Dermis microvascular lymphatic vessel endothelial cell (primary cell): ENCODE measurements at places on chromosomes 2 and 18. TPM values are rescaled to one million over a fixed set of nuclear protein-coding genes. Genes with fewer than 3 reads are reported as not detected.
A peak's percentile ranks its signal among the peaks of the same experiment; 100 is the strongest.

- no peak for DNase-seq
Observed at GRCh38 chr18:31241900-31242409, 76.0 kb upstream of the DSG1 start.

DNA sequence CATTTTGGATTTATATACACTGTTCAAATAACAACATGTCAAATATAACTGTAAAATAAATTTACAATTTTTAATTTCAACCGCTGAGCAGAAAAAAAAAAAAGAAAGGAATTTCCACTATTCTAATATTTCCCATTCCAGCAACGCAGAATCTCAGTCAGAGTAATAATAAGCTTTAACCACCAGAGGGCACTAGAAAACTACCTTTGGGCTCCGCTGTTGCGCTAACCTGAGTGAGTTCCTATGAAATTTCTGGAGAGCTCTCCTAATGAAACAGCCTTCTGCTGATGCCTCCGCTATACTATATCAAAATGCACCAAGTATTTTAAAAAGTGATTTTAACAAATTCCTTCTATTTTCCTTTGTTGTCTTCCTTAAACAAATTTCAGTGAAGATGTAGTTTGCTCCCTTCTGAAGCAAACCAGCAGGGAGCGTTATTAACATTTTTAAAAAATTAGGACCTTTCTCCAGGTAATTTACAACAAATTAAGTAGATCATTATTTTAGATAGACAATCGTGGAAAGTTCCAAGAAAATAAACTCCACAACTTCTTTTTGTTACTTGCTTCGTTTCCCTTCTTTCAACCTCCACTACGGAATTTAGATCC, 23.0 kb downstream of the ERMN start:
- peak; percentile 41 for DNase-seq

GRCh38 chr2:30704309-30705020, 102.8 kb downstream of the CAPN13 start:
- DNase-seq: no peak

DNA sequence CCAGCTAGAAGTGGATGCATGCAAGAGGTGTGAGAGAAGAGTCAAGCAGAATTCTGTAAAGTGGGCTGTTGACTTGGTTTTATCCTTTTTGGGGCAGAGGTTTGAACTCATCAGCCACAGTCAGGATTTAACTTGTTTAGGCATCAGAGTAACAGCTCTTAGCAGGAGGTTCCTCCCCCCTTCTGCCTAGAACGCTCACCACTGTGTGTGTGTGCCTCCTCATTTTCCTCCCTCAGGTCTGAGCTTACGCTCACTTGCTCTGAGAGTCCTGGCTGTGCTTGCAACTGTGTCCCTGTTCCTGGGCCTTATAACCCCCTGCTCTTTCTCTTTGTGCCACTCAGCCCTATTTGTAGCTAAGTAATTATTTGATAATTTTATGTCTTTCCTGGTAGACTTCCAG, 167.9 kb downstream of the TMEM182 start:
- DNase-seq: no peak

Gene ZC3H6
- total RNA-seq: 1.8 and 2.0 TPM in 2 replicates

Gene DAW1
- total RNA-seq: not detected in 2 replicates

GRCh38 chr18:74273394-74273793, 18.4 kb downstream of the CYB5A start:
- DNase-seq: no peak

- no peak for DNase-seq
Observed at GRCh38 chr2:133682347-133682746, 114.1 kb upstream of the NCKAP5 start.

- DNase-seq: no peak
Observed at GRCh38 chr2:64804651-64805050, 150.9 kb upstream of the SERTAD2 start.

Gene REG3G
- total RNA-seq: not detected in 2 replicates

- no peak for DNase-seq
Observed at GRCh38 chr2:155377266-155377680, 678.8 kb downstream of the KCNJ3 start.

- DNase-seq: no peak
Observed at GRCh38 chr18:2376707-2377106, 194.6 kb downstream of the METTL4 start.

Gene UGT1A5
- total RNA-seq: not detected in 2 replicates

Gene SRD5A2
- not detected in 2 replicates for total RNA-seq

Gene GCA
- 4.5 and 7.1 TPM in 2 replicates for total RNA-seq

Gene NHEJ1
- 13.7 and 16.3 TPM in 2 replicates for total RNA-seq

Gene FMNL2
- 29.0 and 37.6 TPM in 2 replicates for total RNA-seq

- no peak for DNase-seq
Observed at GRCh38 chr2:135337071-135337470, 193.9 kb downstream of the ZRANB3 start.

DNA sequence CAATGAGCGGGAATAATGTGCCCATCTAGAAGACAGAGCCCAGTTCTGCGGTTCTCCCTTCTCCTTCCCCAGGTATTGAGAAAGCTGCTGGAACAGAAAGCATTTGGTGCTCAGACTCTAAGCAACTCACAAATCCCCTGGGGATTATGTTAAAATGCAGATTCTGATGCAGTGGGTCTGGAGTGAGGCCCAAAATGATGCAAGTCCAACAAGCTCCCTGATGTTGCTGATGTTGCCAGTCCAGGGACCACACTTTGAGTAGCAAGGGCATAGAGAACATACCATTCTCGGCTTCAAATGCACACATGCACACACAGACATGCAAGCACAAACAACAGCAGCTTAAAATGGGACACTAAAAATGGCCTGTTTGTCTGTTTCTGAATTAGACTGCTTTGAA, 274.8 kb upstream of the NCKAP5 start:
- DNase-seq: no peak

DNA sequence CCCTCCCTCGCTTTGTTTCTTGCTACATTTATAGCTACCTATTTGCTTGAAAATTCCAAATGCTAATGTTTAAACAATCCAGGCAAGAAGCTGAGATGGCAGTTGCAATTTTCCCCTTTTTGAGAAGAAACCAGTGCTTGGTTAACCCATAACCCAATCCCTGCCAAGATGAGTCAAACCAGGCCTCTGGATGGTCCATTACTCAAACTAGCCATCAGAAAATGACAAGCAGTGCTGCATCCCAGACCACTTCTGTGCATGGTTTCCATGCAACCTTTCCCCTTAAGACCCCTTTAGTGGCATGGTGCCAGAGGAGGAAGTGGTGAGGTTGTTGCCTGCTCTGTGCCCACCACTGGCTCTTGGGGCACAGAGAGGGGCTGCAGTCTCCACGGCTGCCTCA, 131.2 kb upstream of the RMP24 start:
- no peak for DNase-seq

DNA sequence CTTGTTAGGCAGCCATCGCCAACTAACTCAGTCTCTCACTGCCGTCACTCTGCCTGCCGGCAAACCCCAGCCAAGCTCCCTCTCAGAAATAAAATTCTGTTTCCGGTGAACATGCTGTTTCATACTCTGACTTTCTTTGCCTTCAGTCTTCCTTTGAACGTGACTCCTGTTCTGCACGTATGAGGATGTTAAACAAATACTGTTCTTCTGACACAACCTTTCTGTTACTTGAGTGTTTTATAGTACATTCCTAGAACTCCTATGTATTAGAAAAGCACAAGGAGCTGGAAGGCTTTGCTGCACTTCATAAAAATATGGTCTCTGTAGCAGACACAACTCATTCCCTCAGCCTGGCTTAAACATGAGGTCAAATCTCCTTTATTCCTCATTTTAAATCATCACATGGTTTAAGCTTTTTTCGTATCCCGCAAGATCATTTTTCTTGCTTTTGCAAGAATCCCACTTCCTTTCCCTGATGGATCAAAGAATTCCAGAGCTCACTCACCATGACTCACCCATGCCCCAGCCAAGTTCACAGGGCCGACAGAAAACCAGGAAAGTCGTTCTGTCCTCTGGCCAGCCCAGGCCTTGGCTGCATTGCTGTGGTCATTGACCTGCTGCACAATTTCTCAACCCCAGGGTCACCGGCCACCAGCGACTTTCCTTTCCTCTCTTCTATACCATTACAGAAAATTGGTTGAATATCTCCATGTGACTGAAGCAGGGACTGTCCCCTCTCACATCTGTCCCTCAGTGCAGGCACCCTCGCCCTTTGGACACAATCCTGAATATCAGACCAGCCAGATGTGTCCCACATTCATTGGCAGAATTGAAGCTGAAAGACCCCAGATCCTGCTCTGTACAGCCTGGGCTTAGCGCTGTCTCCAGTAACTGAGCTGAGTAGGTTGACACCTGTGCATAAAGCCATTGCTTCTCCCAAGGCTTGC, 183.1 kb upstream of the ARL4C start:
- DNase-seq: peak; percentile 60

Gene AFF3
- under 0.01 TPM in 2 replicates for total RNA-seq

- DNase-seq: no peak
Observed at GRCh38 chr2:7146151-7146550, 228.9 kb downstream of the RNF144A start.

Gene UGT1A1
- not detected in 2 replicates for total RNA-seq

- DNase-seq: no peak
Observed at GRCh38 chr2:72134997-72135800, 12.5 kb downstream of the CYP26B1 start.

DNA sequence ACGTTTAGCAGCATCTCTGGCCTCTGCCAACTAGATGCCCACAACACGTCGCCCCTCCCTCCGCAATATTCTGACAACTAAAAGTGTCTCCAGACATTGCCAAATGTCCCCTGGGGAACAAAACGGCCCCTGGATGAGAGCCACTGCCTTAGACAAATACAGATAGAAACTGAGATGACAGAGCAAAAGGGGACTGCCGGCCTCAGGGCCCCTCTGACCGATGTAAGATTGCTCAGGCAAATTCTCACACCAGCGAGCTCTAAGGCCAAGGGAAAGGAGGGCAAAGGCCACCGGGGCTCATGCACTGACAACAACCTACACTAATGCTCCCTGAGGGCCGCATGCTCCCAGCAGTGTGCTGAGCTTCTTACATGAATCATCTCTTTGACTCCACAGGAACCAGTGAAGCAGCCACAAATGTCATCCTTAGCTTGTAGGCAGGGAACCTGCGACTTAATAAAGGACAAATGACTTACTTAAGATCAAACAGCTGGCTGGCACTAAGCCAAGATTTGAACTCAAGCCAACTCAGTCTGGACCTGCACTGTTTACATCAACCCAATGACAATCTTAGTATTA, 228.5 kb downstream of the TTC32 start:
- no peak for DNase-seq

Gene CCDC148
- 0.13 TPM in 2 replicates for total RNA-seq

Gene FEZ2
- total RNA-seq: 53.6 and 54.0 TPM in 2 replicates

DNA sequence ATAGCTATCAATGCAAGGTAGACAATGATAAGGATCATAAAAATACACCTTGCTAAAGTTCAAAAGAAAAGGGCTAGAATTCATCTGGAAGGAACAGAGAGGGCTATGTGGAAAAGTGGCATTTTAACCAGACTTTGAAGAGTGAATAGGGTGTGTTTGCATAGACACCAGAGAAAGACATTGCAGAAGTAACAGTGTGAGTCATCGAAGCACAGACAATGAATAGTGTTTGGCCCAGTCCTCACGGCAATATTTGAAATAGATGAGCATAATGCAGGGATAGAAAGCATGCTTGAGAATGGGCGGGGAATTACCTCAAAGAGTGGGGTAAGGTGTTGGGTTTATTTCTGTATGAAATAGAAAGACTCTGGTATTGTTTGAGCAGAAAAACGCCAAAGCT, 24.2 kb downstream of the MYT1L start:
- DNase-seq: no peak

DNA sequence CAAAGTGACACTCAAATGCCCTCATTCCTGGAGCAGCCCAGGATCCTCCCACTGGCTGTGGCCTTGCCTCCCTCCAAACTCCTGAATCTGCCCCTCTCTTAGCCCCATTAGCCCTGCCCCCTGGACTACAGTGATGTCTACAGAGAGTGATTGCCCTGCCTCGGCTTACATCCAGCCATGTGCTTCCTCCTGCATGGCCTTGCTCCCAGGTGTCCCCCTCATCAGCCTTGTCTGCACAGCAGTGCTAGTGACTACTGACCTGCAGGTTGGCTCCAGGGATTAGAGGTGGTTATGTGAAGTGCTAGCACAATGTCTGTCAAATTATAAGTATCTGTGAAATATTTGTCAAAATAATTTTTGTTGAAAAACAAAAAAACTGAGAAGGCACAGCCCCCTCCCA, 259.1 kb upstream of the MYT1L start:
- DNase-seq: no peak

Gene RGPD3
- 0.13 and 0.25 TPM in 2 replicates for total RNA-seq

- no peak for DNase-seq
Observed at GRCh38 chr2:170969030-170969429, 40.0 kb downstream of the GORASP2 start.

GRCh38 chr2:238606311-238606710, 179.6 kb downstream of the ASB1 start:
- no peak for DNase-seq

GRCh38 chr2:58645017-58645416, 403.9 kb upstream of the FANCL start:
- DNase-seq: no peak

Gene TMEM247
- not detected in 2 replicates for total RNA-seq

GRCh38 chr2:69644506-69644979, 1.0 kb upstream of the AAK1 start:
- DNase-seq: no peak

Gene MEP1B
- not detected in 2 replicates for total RNA-seq

DNA sequence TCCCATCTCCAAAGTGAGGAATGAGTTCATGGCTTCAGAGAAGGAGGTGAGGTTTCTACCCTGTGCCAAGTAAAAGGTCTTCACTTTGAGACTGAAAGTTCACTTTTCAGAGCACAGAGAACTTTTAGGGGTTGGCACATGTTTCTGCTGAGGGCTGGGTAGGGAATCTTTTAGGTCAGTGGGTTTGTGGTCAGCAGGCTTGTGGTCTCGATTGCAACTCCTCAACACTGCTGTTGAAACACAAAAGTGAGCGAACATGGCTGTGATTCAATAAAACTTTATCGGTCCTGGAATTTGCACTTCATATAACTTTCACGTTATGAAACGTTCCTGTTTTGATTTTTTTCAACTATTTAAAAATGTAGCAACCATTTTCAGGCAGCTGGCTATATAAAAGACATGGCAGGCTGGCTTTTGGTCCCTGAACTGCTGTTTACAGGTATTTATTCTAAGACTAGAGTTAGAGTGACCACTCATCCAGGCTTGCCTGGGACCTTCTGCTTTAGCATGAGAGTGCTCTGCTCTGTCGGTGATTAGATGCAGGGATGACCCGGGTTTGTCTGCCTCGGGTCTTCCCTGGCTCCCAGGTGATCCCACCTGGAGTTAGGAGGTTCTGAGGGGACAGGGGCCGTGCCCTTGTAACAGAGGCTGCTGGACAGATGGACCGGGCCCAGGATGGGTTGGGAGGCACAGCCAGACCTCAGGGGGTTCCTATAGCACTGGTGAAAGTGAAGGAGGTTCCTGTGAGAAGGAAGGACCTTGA, 62.7 kb upstream of the TAF1B start:
- no peak for DNase-seq

GRCh38 chr2:14303366-14304115, 329.0 kb upstream of the LRATD1 start:
- DNase-seq: no peak

Gene ANKRD36
- 25.9 and 28.8 TPM in 2 replicates for total RNA-seq

GRCh38 chr2:18178736-18179349, 300.4 kb downstream of the KCNS3 start:
- peak; percentile 62 for DNase-seq

Gene GAREM2
- total RNA-seq: 0.13 and 0.51 TPM in 2 replicates

Gene UCN
- total RNA-seq: 0.13 and 0.51 TPM in 2 replicates
